Motor neuron (in vitro differentiated cells): ENCODE measurements at places on chromosomes 2 and 18.

DNA sequence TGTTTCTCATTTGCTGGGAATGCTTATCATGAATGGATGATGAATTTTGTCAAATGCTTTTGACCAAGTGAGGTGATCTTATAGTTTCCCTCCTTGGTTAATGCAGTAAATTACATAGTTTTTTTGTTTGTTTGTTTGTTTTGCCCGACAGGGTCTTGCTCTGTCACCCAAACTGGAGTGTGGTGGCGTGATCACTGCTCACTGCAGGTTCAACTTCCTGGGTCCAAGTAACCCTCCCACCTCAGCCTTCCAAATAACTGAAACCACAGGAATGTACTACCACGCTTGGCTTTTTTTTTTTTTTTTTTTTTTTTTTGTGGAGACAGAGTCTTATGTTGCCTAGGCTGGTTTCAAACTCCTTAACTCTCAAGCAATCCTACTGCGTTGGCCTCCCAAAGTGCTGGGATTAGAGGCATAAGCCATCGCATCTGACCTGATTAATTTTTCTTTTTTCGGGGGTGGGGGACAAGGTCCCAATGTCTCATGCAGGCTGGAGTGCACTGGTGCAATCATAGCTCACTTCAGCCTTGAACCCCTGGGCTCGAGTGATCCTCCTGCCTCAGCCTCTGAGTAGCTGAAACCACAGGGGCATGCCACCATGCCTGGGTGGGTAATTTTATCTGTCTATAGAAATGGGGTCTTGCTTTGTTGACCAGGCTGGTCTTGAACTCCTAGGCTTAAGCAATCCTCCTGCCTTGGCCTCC, 48.6 kb downstream of the SMAD2 start:
- ATAC-seq, result no peak

GRCh38 chr2:151157000-151157735, 104.5 kb downstream of the RBM43 start:
- ATAC-seq, result no peak

- ATAC-seq, result no peak
Observed at GRCh38 chr2:158184001-158184400, 82.3 kb downstream of the UPP2 start.

- ATAC-seq, result no peak
Observed at GRCh38 chr2:45567974-45568789, 42.9 kb downstream of the SRBD1 start.

GRCh38 chr2:145860083-145860482, 1340.2 kb upstream of the ZEB2 start:
- ATAC-seq, result peak; percentile 39

DNA sequence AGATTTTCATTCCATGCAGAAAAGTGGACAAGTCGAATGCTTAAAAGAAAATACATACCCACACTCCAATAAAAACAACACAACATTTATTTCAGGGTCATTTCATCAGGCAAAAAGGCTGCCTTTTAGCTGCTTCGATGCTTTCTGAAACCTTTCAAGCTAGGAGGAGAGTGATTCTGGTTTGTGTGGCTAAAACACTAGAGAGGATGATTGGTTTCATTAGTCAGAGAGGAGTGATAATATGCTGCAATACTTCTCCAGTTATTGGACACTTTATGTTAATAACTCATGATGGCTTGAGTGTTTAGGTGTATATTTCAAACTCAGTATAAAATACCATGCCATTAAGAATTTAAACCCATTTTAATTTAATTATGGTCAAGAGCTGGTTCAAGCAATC, 614.0 kb downstream of the SLC4A3 start:
- no peak for ATAC-seq

DNA sequence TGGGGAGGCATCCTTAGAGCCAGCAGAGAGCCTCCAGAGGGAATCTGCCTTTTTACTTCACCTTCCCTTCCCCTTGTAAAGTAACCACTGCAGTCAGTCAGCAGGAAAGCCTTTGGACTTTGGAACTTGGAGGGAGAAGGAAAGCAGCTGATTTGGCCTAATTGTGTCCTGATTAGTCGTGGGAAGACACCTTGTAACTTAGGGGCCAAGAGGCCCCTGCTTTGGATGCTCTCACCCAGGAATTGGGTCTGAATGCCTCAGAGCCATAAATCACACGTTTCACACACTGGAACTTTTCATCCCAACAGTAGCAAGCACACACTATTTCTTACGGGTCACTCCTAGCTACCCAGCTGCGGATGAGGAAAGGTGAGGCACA, 81.0 kb upstream of the PPM1B start:
- no peak for ATAC-seq

DNA sequence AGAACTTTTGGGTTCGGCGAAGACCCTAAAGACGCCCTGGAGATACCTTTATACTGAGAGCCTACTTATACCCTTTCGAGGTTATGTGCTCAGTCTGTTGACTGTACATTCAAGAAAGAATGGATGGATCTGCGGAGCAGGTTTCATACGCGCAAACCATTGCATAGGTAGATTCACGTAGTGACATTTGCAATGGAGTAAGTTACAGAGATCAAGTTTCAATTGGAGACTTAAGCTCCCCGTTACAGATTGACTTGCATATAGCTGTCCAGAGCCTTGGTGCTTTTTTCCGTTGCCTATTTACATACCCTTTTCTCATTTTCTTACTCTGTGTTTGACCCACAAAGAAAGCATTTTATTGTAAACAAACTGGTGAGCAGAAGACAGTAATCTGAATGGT, 923 bp downstream of the PSMD1 start:
- ATAC-seq, result no peak

DNA sequence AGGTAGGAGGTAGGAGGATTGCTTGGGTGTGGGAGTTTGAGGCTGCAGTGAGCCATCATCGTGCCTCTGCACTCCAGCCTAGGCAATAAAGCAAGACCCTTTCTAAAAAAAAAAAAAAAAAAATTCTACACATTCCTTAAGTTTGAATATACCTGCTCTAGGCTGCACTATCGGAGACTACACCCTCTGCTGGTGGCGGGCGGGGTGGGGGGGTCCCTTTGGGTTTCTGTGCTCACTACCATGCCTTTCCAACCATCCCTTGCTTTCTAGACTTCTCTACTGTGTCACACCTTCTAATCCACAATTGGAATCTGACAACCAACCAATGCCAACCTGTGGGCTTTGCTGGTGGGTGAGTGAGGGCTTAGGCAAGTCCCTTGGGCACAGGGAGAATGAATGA, 34.7 kb upstream of the FAM136A start:
- ATAC-seq, result no peak

DNA sequence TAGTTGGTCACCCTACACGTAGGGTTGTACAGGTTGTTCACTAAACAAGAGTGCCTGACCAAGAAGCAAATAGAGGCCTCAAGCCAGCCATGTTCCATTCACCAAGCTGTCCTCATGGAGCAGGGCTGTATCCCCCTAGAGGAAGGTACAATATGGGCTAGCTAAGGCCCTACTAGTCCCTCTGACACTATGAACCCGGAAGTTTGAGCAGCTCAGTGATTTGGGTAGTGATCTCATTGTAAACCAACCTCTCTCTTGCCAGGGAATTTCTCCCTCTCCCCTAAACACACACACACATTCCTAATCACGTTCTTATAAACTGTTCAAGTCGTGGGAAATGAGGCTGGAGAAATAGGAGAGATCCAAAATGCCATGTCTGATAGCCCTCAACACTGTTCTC, 6.7 kb upstream of the CYS1 start:
- no peak for ATAC-seq

DNA sequence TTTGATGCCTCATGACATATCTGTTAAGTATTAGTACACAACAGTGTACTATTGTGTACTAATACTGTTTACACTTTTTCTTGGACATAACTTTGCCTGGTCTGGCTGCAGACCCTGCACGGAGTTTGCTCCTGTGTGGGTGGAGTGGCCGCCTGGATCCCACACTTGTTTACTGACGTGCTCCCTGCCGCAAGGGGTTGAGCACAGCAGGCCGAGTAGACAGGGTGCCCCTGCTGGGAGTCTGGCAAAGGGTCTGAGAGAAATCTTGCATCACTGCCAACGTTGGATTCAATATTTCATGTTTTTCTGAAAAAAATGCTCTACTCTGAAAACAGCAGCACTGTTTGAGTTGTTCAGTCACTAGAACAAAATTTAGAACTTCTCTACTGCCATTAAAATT, 59.0 kb downstream of the PDK1 start:
- ATAC-seq, result no peak

DNA sequence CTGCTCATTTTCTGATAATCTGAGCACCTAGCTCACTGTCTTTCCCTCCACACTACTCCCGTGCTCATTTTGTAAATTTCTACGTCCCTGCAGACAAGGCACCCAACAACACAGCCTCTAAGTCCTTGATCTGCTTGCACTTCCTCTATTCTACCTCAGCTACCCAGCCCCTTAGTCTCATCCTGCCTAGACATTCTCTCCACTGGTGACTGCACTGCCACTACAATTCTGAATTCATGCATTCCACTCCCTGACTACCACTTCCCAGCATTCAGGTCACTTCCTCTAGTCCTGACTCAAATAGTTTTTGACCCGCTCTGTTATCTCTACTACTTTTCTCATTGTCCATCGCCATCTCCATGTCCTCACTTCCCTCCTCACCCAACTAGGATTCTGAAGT, 155.7 kb downstream of the DYM start:
- no peak for ATAC-seq

DNA sequence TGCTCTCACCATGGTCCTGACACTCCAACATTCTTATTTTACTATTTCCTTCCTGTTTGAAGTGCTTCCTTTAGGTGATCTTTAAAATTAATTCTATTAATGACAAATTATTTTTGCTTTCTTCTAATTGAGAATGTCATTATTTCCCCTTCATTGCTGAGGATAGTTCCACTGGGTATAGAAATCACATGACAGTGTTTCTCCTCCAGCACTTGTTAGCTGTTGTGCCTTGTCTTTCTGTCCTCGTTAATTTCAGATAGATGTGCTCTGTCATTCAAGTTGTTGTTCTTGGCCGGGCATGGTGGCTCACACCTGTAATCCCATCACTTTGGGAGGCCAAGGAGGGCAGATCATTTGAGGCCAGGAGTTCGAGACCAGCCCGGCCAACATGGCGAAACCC, 321.0 kb upstream of the RAB6C start:
- no peak for ATAC-seq

GRCh38 chr2:189933911-189934399, 128.6 kb downstream of the MSTN start:
- ATAC-seq, result no peak

GRCh38 chr2:99706735-99707134, 216.9 kb upstream of the REV1 start:
- ATAC-seq, result no peak

DNA sequence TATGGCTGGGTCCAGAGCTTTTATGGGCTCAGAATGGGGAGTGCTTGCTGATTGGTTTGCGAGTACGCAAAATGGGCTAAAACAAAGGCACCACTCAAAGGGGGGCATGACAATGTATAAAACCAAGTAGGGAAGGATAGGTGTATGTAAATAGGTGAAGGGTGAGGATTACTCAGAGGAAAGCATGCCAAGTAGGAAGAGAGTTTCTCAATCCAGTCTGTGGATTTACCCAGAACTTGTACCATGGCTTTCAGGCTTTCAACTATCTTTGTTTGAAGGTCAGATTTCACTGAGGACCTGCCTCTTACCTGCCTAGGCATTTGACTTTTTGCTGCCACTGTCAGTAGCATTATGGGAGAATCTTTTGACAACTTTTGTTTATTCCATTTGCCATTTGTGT, 92.3 kb downstream of the RAB3GAP1 start:
- no peak for ATAC-seq

GRCh38 chr2:101516823-101517690, 42.1 kb upstream of the RFX8 start:
- ATAC-seq, result peak; percentile 86

DNA sequence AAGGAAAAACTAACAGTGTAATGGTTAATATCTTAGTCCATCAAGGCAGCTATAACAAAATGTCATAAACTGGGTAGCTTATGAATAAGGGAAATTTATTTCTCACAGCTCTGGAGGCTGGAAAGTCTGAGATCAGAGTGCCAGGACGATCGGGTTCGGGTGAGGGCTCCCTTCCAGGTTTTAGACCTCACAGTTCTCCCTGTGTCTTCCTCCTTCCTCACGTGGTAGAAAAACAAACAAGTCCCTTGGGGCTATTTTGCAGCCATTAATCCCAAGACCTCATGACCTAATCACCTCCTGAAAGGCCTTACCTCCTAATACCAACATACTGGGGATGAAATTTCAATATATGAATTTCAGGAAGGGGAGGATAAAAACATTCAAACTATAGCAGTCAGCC, 455.9 kb downstream of the CNTNAP5 start:
- no peak for ATAC-seq

- ATAC-seq, result peak; percentile 82
Observed at GRCh38 chr2:133674433-133675331, 106.4 kb upstream of the NCKAP5 start.

DNA sequence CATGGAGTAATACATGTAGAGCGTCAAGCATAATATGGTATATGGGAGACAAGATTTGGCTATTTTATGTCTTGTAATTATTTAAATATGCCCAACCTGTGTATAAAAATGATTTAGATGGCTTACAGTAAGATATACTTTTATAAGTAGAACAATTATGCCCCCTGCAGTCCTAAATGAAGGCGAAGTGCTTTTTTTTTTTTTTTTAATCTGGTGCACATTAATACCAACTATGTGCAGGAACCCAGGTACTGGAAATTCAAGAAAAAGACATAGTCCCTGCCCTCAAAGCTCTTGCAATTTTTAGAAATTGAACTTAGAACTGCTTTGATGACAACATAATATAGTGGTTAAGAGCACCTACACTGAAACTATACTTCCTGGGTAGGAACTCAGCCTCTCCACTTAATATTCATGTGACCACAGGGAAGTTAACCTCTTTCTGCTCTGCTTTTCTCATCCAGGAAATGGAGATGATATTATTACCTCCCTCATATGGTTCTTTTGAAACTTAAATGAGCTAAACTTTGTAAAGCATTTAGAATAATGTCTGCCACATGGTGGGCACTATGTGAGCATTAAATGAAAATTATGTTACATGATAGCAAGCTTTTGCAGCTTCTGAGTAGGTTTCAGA, 38.1 kb downstream of the AFTPH start:
- ATAC-seq, result peak; percentile 59

GRCh38 chr2:41375901-41376300, 671.9 kb upstream of the PKDCC start:
- no peak for ATAC-seq

DNA sequence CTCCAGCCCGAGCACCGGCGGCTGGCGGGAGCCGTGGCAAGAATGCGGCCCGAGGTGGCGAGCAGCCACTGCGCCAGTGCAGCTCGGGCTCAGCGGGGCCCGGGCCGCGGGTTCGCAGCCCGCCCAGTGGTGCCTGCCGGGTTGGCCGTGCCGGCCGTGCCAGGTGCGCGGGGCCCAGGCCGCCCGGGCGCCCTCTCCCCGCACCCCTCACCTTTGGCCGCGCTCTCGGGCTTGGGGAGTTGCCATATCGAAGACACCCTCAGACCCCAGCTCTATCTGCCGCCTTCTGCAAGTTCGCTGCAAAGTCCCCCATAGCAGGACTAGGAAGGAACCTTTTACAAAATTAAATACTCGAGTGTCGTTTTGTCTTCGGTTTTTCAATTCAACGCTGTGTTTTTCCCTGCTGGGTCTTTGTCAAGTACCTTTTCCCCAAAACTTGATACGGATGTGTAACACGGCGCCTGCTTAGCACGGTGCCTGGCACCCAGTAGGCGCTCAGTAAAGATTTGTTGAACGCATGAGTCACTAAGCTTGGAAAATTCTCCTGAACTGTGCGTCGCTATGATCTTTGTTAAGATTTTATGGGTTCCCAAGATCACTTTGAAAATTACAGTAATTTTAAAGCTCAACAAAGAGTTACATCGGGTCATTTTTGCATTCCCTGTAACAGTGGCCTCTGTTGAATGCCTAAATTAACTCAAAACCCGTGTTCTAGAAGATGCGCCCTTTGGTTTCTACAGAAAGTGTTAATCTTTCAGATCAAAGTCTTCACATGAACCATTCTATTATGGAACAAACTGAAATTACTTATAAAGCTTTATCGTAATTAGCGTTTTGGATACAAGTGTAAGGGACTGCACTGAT, 750 bp downstream of the STRADB start:
- ATAC-seq, result no peak
